ENCODE measurements at places on chromosomes 6 and 20. TPM values are rescaled to one million over a fixed set of nuclear protein-coding genes. Genes with fewer than 3 reads are reported as not detected.

DNA sequence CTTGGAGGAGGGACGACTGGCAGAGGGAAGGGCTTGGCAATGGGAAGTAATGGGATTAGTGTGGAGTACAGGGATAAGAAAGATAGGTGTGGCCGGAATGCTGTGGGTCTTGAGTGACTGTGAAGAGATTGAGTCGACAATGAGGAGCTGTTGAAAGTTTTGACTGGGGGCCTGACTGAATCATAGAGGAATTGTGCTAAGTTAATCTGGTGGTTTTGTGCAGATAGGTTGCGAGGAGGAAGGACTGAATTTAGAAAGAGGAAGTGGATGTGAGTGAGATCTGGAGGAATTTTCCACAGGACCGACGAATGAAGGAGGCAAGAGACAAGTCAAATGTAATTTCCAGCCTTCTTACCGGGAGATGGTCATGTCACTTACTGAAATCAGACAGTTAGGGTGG is 143.9 kb upstream of the RALGAPA2 start:
- DNase-seq = peak; percentile 56

- peak; percentile 25 for DNase-seq
These were observed 107.4 kb upstream of the MAP7 start for GRCh38 chr6:136657666-136658065.

DNA sequence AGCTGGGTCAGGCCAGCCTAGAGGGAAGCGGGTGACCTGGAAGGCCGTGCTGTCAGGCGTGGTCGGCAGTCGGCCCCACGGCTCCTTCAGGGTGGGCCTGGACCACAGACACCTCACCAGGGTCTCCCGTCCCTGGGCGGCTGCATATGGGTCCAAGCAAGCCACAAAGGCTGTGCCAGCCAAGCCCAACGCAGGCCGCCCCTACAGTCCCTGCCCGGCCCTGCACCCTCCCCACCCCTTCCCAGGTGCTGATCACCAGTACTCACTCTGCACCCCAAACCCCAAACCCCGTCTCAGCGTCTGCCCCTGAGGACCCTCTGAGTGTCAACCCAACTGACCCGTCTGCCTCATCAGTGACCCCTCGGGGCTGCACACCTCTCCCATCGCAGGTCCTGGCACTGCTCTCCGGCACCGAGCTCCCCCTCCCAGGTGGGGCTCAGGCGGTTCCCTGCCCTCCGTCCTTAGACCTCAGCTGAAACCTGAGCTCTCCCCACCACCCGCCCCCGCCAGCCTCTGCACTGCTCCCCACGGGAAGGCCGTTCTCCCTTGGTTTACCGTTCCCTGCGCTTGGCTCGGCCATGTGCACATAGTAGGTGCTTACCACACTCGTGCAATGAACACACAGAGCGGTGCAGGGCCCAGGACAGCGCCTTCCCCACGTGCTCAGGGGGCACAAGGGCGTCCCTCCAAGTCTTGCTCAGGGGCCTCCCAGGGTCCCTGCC is 1.5 kb upstream of the PPDPF start:
- no peak for DNase-seq

Gene REM1
- total RNA-seq = 0.39 TPM

Gene BCAS1
- not detected for total RNA-seq

Data from RPMI7951 (cell line).